CD14-positive monocyte (primary cell): ENCODE measurements at places on chromosomes 13 and 19.

DNA sequence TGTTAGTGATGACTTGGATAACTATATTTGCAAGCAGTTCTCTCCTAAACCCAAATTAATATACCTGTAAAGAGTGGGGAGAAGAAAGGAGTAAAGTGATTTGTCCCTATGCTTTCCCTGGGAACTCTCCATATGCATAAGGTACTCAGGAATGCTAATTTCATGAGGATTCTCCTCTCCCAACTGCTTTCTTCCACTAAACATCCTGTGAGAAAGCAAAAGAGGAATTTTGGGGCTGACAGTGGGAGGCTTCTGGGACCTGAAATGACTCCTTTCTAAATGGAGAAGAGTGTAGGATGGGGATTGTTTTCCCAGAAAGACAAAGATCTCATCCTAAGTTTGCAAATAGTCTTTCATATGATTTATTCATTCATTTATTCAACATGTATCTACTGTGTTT lies 250.5 kb downstream of the TDRD3 start:
- DNase-seq = no peak

DNA sequence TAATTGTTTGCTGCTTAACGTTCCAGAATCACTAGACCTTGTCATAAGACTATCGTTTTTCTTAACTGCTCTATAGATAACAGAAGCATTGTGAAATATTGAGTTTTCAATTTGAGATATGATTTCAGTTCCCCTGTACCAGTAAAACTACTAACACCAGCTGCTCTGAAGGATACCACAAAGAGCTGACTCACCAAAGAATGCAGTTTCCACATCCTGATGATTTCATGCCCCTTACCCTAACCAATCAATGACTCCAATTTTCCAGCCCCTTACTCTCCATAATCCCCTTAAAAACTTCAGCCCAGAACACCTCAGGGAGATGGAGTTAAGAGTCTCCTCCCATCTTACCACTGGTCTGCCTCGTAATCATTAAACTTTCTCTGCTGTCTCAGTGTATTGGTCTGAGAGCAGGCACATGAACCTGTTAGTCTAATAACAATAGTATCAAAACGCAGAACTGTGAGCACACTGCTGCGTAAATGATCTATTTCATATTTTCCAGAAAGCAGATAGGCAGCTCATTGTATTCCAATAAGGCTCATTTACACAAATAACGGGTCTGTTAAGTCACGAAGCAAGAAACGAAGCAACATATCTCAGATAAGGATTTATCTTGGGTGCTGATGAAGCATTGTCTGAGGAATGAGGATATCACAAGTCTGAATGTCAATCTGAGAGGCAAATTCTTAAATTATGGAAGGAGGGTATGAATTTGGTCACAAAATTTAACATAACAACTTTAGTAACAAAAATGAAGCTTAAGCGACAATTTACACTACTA lies 14.1 kb upstream of the CCNA1 start:
- no peak for DNase-seq

DNA sequence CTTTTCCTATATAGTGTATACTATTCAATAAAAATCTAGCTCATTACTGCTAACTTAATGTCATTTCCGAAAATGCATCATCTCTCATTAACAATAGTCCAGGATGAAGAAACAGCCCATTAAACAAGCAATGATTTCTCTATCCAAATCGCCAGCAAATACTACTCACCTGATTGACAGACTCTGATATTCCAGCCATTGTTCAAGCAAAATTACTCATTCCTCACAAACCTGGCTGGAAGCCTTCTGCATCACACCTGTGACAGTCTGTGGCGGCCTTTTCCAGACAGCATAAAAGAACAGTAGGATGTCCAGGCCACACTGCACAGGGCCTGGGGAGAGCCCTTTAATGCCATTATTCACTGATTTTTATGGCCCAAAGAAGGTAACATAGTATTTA lies 115.9 kb downstream of the ABCC4 start:
- no peak for DNase-seq

DNA sequence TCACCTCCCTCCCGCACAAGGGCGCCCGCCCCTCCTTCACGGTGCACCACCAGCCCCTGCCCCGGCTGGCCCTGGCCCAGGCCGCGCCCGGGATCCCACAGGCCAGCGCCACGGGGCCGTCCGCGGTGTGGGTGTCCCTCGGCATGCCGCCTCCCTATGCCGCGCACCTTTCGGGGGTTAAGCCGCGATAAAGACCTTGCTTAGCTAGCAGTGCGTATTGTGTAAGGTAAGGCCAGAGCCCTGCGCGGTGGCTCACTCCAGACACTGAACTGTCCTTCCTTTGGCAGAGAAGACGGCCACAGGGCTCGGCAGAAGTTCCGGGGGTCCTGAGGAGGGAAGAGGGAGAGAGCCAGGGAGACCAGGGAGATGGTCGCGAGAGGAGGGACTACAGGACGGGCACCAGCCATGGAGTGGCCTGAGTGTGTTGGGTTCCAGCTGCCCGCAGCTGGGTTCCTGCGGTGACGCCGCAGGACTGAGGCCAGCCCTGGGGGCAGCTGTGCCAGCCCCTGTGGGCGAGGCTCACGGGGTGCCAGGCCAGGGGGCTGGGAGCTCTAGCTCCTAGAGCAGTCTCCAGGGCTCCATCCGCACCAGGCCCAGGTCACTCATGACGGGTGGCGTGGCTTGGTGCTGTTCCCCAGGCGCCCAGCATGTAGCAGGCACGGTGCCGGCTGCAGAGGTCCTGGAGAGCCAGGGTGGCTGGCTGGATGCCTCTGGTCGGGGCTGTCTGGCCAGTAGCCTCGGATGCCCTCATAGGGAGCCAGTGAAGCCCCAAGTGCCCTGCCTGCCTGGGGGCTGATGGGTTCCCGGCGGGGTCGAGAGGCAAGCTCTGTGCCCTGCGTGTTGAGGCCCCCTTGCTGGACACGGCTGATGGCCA lies 7.7 kb downstream of the PLEKHJ1 start:
- no peak for DNase-seq

- DNase-seq = no peak
These were observed 73.7 kb downstream of the CYSLTR2 start for GRCh38 chr13:48727241-48728011.

DNA sequence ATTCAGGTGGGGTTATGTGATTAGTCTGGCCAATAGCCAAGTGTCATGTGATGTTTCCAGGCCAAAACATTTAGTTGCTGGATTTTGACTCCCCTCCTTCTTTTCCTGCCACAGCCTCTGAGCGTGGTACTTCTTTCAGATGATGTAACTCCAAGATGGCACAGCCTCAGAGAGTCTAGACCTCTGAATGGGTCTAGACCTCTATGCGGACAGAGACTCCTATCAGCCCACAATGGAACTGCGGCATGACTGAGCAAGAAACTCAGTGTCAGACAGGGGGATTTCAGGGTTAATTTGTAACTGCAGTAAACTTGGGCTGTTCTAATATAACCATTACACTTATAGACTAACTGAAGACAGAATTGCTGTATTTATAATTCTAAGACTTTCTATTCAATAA lies 42.6 kb upstream of the ZDHHC20 start:
- DNase-seq = no peak

DNA sequence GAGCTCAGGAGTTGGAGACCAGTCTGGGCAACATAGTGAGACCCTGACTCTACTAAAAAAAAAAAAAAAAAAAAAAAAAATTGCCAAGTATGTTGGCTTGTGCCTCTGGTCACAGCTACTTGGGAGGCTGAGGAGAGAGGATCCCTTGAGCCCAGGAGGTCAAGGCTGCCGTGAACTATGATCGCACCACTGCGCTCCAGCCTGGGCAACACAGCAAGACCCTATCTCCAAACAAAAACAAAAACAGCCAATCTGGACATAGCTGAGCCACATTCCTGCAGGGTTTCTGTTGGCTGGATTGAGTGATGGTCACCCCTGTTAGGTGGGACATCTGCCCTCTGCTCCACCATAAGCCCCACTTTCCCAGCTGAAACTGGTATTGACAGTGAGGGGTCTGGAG lies 13.6 kb upstream of the ANGPTL8 start:
- no peak for DNase-seq

DNA sequence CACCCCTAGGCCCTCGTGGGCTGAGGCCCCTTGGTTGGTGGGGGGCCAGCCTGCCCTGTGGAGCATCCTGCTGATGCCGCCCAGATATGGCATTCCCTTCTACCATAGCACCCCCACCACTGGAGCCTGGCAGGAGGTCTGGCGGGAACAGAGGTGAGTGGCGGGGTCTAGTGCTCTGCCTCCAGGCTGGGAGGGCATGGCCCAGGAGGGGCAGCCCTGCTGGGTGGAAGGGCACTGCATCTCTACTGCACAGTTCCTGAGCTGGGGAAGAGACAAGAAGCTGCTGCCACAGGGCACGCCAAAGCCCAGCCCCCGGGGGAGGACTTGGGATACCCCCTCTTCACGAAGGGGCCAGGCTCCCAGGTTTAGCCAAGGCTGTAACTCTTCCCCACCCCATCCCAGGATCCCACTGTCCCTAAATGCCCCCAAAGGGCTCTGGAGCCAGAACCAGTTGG lies 2.4 kb upstream of the KMT2B start:
- DNase-seq = no peak
